ENCODE measurements at places on chromosomes 2 and 18. TPM values are rescaled to one million over a fixed set of nuclear protein-coding genes. Genes with fewer than 3 reads are reported as not detected.
A peak's percentile ranks its signal among the peaks of the same experiment; 100 is the strongest.

GRCh38 chr2:180999274-180999964 lies 19.0 kb downstream of the UBE2E3 start:
- H3K4me3 ChIP-seq: no peak overlapping the region
- H3K4me1 ChIP-seq: peaks cover 35% of the 10 kb centered on the region
- no peak for DNase-seq
- no peaks in the 10 kb centered on the region for H3K36me3 ChIP-seq
- H3K27ac ChIP-seq: no peak overlapping the region

The POTEC gene
- not detected for total RNA-seq

DNA sequence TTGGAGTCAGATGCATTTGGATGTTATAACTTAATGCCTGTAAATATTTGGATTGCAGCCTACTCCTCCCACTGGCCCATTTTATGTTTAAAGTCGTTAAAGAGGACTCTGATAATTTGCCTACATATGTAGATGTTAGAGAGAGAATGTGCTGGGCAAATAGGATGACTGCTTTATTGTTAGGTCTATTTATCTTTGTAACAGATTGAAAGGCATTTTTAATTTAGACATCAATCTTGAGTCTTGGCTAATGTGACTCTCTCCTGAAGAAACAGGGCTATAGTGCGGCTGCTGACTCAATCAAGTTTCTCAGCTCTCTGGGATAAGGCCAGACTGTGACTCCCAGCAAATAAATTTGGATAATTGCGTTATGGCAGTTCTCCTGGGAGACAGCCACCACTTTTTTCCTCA lies 1101.4 kb downstream of the CBLN2 start:
- H3K36me3 ChIP-seq: no peaks in the 10 kb centered on the region
- H3K4me1 ChIP-seq: no peaks in the 10 kb centered on the region
- no peak overlapping the region for H3K27ac ChIP-seq

GRCh38 chr2:9954136-9954535 lies 2.6 kb downstream of the GRHL1 start:
- no peak for DNase-seq
- no peaks in the 10 kb centered on the region for H3K27me3 ChIP-seq
- H3K27ac ChIP-seq: no peak overlapping the region
- no peaks in the 10 kb centered on the region for H3K4me1 ChIP-seq

DNA sequence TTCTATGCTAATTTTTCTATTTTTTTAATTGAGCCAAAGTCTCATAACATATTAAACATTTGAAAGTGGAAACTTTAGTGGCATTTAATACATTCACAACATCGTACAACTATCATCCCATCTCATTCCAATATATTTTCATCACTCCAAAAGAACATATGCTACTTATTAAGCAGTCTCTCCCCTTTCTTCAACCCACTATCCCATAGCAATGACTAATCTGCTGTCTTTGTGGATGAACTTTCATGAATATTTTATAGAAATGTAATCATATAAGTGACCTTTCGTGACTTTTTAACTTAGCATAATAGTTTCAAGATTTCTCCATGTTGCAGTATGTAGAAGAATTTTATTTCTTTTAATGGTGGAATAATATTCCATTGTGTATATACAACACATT lies 90.3 kb downstream of the CCDC178 start:
- DNase-seq: no peak
- no peaks in the 10 kb centered on the region for H3K27me3 ChIP-seq
- no peaks in the 10 kb centered on the region for H3K36me3 ChIP-seq
- H3K4me3 ChIP-seq: no peak overlapping the region

DNA sequence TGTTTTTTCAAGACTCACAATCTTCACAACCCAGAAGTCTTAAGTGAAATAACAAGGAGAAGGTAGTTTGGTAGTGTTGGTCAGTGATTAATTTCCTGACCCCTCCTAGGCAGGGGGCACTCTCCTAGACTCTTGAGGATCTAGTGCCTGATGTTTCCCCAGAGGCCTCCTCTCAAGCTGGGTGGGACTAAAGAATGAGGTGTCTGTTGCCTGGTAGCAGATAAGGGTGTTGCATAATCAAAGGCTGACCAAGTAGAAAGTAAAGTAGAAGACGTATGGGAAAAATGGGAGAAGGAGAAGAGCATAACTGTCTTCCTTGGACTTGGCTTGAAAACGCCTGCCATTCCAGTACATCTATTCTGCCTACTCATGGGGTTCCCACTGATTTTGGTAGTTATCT lies 37.8 kb downstream of the VIT start:
- peaks cover 4% of the 10 kb centered on the region for H3K36me3 ChIP-seq
- no peaks in the 10 kb centered on the region for H3K27me3 ChIP-seq
- peaks cover 36% of the 10 kb centered on the region for H3K4me1 ChIP-seq
- no peak for DNase-seq
- no peak overlapping the region for H3K27ac ChIP-seq

DNA sequence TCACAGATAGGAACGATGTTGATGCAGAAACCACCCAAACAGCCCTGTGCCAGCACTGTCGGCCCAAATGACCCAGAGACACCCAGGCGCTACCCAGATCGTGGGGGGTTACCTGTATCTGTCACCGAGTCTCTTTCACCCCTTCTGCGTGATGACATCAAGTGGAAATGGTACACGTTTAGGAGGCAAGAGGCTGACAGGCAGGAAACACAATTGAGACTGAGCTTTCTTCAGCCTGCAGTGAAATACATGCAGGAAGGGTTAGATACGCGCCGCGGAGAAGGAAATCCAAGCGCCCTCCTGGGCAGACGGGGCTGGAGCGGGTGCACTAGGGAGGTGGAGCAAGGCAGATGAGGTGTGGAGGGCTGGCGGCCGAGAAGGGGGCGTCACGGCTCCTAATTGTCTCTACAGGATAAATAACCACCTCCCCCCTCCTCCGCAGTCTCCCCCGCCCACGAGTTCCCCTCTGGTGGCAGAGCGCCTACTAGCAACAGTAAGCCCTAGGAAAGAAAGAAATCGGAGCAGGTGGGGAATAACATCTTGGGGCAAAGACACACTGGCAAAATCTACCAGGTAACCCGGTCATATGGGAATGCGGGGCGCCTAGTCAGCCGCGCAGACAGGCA lies at the start of gene RNF152:
Gene RNF152, minus strand, starts transcription at position 325 of the 626 bp plus-strand sequence. CDS start 76,544 bp downstream, outside the sequence.
- H3K36me3 ChIP-seq: no peaks in the 10 kb centered on the region
- peak within 1 kb of the TSS; percentile 90 for H3K4me3 ChIP-seq
- H3K27ac ChIP-seq: peak within 1 kb of the TSS; percentile 82
- H3K27me3 ChIP-seq: peaks cover 6% of the 10 kb centered on the region
- peak; percentile 8 for DNase-seq

The LRRC30 gene
- not detected for total RNA-seq

DNA sequence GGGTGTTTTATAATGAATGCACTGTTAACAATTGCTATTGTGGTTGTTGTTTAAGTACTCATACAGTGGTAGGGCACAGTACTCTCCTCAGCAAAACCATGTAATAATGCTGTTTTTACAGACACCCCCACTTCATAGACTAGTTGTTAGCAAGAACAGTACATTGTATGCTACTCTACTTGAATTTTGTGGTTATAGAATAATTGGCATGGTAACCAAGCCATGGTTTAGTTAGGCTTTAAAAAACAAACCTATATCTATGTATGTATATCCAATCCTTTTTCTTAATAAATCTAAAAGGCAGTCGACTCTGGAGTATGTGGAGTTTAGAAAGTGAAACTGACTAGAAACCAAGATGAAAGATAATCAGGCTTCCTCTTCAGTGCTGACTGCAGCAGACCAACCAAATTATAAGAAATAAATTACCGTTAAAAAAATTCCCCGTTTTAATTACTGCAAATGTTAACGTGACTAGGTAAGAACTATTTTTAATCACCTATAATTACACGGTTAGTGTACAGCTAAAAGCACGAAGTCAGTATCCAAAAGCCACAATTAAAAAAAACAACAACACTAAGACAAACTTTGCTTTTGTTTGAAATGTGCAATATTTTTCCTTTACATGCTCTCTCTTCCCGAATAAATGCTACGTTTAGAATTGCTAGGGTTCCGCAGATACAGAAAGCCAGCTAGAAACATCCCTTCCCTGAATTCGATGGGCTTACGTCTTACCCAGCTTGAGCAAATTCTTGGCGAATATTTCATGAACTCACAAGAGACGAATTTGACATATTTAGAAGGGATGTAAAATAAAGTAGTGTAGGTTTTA lies 113.3 kb upstream of the SERTAD2 start:
- H3K4me3 ChIP-seq: peak overlapping the region; percentile 74
- no peak for DNase-seq
- no peaks in the 10 kb centered on the region for H3K36me3 ChIP-seq
- H3K27ac ChIP-seq: peak overlapping the region; percentile 98
- peaks cover 7% of the 10 kb centered on the region for H3K4me1 ChIP-seq

DNA sequence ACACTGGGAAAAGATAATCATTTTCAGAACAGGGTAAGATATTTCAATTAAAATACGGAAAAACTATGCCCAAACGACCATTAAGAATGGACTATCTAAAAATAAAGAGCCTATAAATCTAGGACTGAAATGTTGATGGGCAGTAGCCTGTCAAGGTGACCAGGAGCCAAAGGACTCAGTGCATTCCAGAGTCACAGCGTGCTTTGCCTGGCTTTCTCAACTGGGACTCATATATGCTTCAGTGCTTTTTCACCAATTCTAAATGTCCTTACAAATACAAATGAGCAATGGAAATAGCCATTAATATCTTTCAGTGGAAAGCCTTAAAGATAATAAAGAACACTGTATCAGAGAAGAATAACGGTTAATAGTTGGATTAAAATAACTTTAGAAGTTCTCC lies 35.4 kb downstream of the PREPL start:
- no peaks in the 10 kb centered on the region for H3K27me3 ChIP-seq
- peaks cover 14% of the 10 kb centered on the region for H3K36me3 ChIP-seq
- H3K27ac ChIP-seq: no peak overlapping the region
- no peak overlapping the region for H3K4me3 ChIP-seq

Measured in tibial nerve (tissue), 4 donors.